ENCODE measurements at places on chromosomes 11 and 22.

DNA sequence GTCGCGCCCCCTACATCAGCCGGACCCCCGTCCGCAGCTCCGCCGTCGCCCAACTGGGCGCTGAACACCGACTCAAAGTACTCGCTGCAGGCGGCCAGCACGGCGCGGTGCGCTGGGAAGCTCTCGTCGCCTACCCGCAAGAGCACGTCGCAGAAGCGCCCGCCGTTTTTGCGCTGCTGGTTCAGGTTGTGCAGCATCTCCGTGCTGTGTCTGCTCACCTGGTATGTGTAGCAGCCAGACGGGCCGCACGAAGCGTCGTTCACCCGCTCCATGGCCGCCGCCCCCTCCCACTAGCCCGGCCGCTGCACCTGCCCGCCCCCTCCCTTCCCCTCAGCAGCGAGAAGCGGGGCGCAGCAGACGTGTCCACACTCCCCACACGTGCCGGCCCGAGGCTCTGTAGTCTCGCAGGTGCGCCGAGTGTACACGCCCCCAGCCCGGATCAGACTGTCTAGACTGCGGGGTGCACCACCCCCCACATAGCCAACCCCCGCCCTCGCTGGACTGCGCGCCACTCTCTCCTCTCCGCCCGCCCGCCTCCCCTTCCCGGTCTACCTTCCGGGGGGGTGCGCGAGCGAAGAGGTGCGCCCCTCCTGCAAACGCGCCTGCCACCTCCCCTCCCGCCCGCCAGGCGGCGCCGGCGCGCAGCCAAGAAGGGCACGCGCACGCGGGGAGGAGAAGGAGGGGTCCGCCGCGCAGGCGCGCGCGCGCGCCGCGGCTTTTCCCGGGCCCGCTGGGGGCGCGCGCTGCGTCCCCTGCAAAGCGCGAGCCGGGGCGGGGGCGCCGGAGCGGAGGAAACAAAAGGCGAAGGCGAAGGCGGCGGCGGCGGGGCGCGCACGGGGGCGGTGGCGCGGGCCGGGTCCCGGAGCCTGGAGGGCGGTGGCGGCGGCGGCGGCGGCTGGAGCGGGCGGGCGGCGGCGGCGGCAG, 553 bp downstream of the PATZ1 start:
- peak; percentile 82 for DNase-seq

DNA sequence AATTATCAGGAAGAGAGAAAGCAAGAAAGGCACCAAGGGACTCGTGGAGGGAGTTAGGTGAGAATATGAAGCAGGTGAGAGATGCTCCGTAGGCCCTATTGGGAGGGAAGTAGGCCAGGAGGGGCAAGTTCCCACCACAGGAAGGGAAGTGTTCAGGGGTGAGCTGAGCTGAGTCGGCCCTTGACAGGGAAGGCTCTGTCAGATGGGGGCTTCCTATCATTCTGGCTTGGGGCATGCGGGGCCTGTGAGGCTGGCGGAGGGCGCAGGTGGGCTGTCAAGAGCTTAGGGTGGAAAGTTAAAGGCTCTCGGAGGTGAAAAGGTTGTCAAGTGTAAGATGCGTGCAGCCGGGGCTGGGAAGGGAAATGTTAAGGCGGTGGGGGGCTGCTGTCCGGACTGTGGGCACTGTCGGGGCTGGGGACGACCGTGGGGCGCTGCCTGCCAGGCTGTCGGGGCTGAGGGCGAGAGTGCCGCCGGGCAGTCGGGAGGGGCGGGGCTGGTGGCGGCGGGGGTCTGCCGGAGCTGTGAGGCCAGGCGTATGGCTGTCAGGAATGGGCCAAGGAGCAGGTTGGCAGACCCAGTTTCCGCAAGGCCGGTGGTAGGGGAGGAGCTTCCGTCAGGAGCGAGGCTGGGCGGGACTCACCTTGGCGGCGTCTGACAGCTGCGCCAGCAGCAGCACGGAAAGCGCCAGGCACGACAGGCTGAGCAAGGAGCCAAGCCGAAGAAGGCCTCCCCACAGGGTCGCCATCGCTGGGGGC, 496 bp downstream of the TMEM9B start:
- peak; percentile 63 for DNase-seq

DNA sequence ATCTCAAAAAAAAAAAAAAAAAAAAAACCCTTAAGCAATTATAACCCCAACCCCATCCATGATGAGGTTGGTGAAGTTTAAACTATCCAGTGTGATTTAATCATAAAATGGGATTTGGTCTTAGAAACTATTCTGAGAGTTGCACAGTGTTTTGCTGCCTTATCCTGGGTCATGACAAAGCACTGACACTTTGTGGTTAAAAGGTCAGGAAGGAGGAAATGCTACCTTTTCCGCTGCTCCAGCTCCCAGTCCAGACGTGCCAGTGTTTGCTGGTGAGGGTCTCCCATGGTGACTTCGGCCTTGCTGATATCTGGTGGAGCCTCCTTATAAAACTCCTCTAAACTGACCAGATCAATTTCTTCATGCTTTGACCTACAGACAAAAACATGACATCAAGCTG, 14.5 kb downstream of the THOC5 start:
- no peak for DNase-seq

DNA sequence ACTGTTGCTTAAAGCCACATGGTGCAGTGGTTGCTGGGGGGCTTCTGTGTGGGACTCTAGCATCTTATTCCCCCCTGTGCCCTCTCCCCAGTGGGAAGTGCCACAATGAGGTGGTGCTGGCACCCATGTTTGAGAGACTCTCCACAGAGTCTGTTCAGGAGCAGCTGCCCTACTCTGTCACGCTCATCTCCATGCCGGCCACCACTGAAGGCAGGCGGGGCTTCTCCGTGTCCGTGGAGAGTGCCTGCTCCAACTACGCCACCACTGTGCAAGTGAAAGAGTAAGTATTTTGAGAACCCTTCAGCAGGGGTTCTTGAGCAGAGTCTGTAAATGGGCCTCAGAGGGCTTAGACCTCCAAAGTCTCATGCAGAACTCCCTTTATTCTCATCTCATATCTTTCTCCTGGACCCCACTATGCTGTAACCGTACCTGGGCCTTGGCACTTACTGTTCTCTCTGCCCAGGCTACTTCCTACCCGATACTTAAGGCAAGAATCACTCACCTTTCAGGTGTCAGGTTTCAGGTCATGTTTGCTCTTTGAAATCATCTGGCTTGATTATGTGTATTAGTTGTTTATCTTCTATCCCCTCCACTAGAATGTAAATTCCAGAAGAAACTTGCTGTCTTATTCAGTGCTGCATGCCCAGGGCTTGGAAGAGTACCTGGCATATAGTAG, 32.4 kb downstream of the PIK3IP1 start:
- no peak for DNase-seq

DNA sequence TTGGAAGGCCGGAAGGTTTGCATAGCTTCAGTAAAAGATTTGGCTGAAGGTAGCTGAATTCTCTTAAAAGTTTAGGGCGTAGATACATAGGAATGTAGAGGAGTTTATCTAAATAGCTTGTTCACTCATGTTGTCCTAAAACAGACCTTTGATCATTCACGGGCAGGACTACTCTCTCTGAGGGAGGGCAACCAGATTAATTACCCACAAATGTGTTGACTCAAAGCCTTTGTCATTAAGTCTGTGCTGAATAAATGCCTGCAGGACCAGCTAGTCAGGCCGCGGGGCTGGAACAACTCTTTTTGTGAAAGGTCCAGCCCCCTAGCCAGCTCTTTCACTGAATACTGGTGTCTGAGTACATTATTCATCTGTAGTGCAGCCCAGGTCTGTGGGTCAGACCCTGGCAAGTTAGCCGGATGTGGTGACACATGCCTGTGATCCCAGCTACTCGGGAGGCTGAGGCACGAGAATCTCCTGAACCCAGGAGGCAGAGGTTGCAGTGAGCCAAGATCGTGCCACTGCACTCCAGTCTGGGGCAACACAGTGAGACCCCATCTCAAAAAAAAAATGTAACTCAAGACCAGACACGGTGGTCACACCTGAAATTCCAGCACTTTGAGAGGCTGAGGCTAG, 2.8 kb upstream of the FADD start:
- DNase-seq, result no peak

GRCh38 chr11:129946256-129946655, 50.9 kb upstream of the NFRKB start:
- DNase-seq, result no peak

DNA sequence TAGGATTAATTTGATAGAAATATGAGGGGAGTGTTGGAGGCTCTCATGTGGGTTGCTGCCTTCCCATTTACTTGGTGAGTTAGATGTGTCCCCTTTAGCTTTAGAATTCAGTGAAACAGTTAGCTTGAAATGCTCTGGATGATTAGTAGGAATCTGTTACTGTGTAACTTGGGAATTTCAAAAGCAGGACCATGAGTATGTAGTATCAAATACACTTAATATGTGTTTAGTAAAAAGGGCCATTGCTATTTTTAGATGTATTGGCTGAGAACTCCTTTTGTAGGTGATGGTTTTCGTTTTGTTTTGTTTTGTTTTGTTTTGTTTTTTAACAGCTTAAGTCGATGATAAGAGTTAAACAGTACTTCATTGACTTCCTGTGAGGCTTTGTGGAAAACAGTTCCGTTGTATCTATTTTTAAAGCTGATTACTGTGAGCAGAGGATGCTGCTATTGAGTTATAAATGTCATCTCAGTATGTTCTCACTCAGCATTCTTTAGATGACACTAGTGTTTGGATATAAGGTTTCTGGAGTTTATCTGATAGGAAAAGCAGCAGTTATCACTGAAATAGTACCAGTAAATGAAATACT, 53.5 kb downstream of the MCAM start:
- no peak for DNase-seq

GRCh38 chr11:3166268-3167142, 1.4 kb upstream of the OSBPL5 start:
- no peak for DNase-seq

GRCh38 chr22:50046019-50046415, 12.1 kb downstream of the TTLL8 start:
- DNase-seq, result no peak

- DNase-seq, result no peak
Measured at GRCh38 chr11:47033439-47033838, 96.9 kb downstream of the CSTPP1 start.

- peak; percentile 12 for DNase-seq
Measured at GRCh38 chr22:43110444-43110926, at the start of gene BIK. TSS of gene BIK (plus strand) at chr22:43110750. CDS start at chr22:43124023, 13,273 bp downstream.

GRCh38 chr11:64767344-64768299, 7.8 kb upstream of the PYGM start:
- peak; percentile 55 for DNase-seq

DNA sequence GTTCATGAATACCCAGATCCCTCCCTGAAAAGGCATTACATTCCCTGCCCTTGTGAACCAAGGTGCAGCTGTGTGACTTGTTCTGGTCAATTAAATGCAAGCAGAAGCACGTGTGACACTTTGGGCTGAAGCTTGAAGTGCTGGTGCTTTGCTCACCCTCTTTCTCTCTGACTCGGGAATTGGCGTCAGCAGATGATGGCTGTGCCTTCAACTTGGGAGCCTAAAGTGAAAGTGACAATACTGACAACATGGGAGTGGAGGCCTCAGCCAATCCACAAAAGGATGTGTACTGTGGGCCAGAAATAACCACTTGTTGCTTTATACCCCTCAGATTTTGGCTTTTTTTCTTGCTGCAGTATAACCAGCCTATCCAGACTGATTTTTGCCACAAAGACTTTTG, 148.3 kb upstream of the THY1 start:
- DNase-seq, result no peak
